ENCODE measurements at places on chromosomes 1 and 21.

DNA sequence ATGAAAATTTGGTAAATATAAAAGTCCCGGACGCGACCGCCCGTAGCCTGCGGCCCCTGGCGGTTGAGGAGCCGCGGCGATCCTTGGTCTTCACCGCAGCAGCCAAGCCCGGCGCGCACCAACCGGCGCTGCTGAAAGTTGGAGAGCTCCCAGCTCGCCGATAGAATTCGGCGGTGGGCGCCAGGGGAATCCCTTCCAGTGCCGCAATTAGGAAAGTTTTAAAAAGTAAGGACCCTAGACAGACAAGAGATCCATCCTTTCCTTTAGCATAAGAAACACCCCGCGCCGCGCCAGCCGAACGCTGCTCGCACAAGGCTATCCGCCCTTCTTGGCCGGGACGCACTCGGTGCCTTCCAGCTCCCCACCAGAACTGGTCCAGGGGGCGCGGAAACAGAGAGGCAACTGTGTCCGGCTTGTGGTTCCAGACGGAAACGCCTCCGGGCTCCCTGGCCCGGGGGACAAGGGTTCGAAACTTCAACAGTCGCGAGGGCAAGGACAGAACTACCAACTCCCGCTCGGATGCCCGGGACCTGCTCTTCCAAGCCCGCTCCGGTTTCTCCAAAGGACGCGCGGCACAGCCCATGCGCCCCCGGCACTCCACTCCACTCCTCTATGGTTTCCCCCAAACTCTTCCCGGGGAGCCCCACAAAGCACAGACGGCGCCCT is 1.7 kb downstream of the FAM78B start:
- no peak for DNase-seq

- DNase-seq = no peak
Measured at GRCh38 chr1:27979151-27979858, 19.5 kb downstream of the XKR8 start.

GRCh38 chr1:116352349-116352813 is 20.7 kb upstream of the ATP1A1 start:
- no peak for DNase-seq

GRCh38 chr1:76786222-76786621 is 81.1 kb upstream of the ST6GALNAC5 start:
- no peak for DNase-seq

GRCh38 chr21:31236528-31236927 is 107.5 kb downstream of the TIAM1 start:
- DNase-seq = no peak

GRCh38 chr1:66333466-66334199 is 200.3 kb upstream of the SGIP1 start:
- DNase-seq = no peak

GRCh38 chr1:97385536-97386277 is 535.1 kb downstream of the DPYD start:
- no peak for DNase-seq

Measured in GM18507 (cell line).